Activated T-cell treated with anti-CD3 and anti-CD28 coated beads for 4 hours (primary cell): ENCODE measurements at places on chromosomes 11 and 22.

- DNase-seq = no peak
Observed at GRCh38 chr11:119372260-119373058, 9.0 kb downstream of the USP2 start.

- no peak for DNase-seq
Observed at GRCh38 chr11:353179-353873, 16.0 kb upstream of the B4GALNT4 start.

GRCh38 chr11:44638032-44638431 lies 72.6 kb downstream of the CD82 start:
- no peak for DNase-seq

- DNase-seq = peak; percentile 54
Observed at GRCh38 chr22:24423519-24424000, 3.8 kb upstream of the ADORA2A start.

GRCh38 chr11:111659201-111660115 lies 57.2 kb downstream of the SIK2 start:
- no peak for DNase-seq
